Immature natural killer cell (primary cell): ENCODE measurements at places on chromosomes 3 and 15. TPM values are rescaled to one million over a fixed set of nuclear protein-coding genes. Genes with fewer than 3 reads are reported as not detected.

- DNase-seq = no peak
Measured at GRCh38 chr15:77862651-77863104, 214.8 kb downstream of the TBC1D2B start.

NISCH gene
- 25.9 TPM for polyA plus RNA-seq

- no peak for DNase-seq
Measured at GRCh38 chr15:81752974-81753373, 292.8 kb downstream of the MEX3B start.

- DNase-seq = no peak
Measured at GRCh38 chr15:57720867-57721266, 14.4 kb downstream of the POLR2M start.

- peak; percentile 60 for DNase-seq
Measured at GRCh38 chr15:74635228-74635627, 19.6 kb downstream of the CLK3 start.

DUOXA2 gene
- not detected for polyA plus RNA-seq

PFKFB4 gene
- 0.78 TPM for polyA plus RNA-seq

DNA sequence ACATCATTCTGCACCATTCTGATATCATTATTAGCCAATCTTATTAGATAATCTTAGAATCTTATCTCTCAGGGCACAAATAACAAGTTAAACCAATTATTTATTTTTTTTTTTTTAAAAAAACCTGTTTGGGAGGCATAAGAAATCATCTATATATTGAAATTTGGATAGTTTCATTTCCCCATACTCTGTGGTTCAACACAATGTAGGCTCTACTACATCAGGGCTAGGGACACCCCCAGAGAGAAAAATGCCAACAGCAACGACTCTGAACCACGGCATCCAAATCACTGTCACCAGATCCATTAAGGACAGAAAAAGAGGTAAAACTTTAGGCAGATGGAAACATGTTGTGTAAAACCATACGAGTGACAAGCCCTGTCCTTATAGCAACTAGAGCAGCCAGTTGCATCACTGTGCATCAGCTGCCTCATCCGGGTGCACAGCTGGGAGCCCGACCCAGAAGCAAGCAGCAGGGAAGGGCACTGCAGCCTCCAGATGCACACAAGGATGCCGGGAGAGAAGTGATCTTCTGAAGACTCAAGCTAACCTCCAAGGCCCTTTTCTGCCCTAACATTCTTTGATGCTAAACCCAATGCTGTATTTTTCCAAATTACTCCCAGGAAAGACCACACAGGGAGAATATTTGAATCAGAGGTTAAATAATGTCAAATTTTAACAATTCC is 381.1 kb downstream of the CTNNB1 start:
- DNase-seq = no peak

PAK6 gene
- polyA plus RNA-seq = 2.0 TPM

NPAP1 gene
- polyA plus RNA-seq = not detected

SHC4 gene
- 0.10 TPM for polyA plus RNA-seq

- no peak for DNase-seq
Measured at GRCh38 chr3:116423945-116424344, 21.3 kb downstream of the LSAMP start.
